ENCODE measurements at places on chromosomes 1 and 21. TPM values are rescaled to one million over a fixed set of nuclear protein-coding genes. Genes with fewer than 3 reads are reported as not detected.

The OR2T10 gene
- total RNA-seq: not detected

The HPDL gene
- 2.5 TPM for total RNA-seq

The UBE2G2 gene
- total RNA-seq: 49.6 TPM

The CRABP2 gene
- total RNA-seq: 9.5 TPM

The PKLR gene
- not detected for total RNA-seq

DNA sequence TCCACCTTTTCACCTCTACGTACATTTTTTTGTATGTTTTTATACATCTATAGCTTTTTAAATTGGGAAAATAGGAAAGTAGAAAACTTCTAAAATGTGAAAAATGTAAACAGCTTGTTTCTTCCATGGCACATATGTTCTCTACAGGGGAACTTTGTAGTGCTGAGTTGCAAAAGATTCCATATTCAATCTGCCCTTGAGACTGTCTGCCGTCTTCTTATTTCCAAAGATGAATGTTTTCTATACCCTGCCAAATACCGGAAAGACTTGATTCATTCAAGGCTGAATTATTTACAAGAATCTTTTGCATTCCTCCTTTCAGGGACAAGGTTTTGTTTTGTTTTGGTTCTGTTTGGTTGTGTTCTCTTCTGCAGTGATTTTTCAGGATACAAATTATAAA, 1334.5 kb upstream of the ADGRL4 start:
- DNase-seq: no peak

- DNase-seq: no peak
These were observed 146.0 kb downstream of the SLC30A10 start for GRCh38 chr1:219782311-219782710.

DNA sequence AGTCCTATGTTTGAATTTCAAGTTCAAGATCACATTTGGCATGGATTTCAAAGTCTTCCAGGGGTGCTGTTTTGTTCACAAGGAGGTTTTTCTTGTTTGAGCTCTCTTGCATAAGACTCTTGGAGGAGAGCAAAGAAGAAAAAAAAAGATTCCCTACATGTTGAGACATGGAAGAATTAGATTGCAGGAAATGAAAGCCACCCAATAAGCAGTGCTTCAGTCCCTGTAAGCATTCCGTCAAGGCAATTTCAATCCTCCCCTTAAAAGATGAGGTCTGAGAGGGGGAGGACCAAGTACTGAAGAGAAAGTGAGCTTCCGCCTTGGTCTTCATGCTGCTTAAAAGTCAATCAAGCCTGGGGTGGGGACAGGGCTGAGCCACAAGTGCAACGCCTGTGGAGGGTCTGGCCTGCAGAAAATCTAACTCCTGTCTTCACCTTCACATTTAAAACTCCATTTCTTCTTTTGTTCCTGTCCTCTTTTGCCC, 50.2 kb downstream of the LPAR3 start:
- DNase-seq: no peak

DNA sequence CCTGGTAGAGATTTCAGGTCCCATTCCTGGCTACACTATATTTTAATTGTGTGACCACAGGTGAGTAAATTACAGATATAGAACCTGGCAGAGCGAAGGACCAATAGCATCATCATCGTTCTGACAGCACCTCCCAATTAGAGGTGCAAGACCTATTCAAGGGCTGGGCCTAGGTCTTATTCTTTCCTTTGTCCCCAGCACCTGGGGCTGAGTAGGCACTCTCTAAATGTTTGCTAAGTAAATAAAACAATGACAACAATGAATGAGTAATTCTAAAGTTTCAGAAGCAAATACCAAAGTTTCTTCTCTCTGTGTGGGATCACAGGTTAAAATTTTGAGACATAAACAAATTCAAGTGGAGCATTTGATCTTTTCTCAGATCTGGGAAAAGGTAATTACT, 32.7 kb downstream of the BEND5 start:
- DNase-seq: no peak
